Umbilical cord (tissue), 2 donors: ENCODE measurements at places on chromosomes 3 and 15.
A peak's percentile ranks its signal among the peaks of the same experiment; 100 is the strongest.

- no peak for DNase-seq
Observed at GRCh38 chr3:168124291-168124690, 28.6 kb upstream of the GOLIM4 start.

GRCh38 chr3:181752202-181752671, 40.5 kb downstream of the SOX2 start:
- no peak for DNase-seq

GRCh38 chr15:43749690-43750345, 3.6 kb downstream of the PDIA3 start:
- DNase-seq = no peak

DNA sequence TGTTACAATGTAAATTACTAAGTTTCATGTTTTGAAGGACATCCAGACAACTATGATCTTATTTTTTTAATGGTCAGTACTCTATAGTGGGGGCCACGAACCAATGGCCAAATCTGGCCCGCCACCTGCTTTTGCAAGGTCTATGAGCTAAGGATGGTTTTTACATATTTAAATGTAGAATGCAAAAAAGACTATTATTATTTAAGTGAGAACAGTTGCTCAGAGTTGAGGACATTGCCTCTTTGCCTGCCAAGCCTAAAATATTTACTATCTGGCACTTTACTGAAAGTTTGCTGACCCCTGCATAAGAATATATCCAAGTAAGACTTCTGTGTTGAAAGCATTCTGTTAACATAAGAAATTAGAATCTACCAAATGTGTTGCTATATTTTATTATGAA, 163.7 kb upstream of the MDFIC2 start:
- no peak for DNase-seq

DNA sequence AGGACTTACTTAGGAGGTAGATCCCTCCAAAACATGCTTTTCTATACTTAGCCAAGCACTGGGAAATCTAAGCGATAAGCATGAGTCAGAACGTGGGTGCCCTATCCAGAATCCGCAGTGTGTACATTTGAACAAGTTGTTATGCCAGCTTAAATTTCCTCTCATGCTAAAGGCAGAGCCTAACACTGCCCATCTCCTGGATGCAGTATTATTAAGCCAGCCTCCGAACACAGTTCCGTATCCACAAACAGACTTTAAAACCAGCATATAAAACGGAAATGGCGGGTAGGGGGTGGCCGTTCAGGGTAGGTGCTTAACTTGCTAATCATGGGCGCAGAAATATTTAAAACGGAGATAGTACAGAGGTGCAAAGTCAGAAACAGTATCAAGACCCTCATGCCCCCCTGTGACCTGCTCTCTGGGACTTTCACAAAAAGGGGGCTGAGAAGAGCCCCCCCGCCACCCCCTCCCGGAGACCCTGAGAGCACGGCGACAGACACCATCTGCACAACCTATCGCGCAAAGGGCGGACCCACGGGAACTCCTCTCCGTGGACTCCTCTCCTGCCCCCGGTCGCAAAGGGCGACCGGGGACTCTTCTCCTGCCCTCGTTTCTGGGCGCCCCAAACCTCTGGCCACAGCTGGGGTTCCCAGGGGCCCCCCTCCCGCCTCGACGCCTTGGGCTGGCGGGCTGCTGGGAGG, 889 bp upstream of the LRRIQ4 start:
- DNase-seq = peak; percentile 92

GRCh38 chr3:120350401-120350941, 1.3 kb upstream of the LRRC58 start:
- peak; percentile 67 for DNase-seq

DNA sequence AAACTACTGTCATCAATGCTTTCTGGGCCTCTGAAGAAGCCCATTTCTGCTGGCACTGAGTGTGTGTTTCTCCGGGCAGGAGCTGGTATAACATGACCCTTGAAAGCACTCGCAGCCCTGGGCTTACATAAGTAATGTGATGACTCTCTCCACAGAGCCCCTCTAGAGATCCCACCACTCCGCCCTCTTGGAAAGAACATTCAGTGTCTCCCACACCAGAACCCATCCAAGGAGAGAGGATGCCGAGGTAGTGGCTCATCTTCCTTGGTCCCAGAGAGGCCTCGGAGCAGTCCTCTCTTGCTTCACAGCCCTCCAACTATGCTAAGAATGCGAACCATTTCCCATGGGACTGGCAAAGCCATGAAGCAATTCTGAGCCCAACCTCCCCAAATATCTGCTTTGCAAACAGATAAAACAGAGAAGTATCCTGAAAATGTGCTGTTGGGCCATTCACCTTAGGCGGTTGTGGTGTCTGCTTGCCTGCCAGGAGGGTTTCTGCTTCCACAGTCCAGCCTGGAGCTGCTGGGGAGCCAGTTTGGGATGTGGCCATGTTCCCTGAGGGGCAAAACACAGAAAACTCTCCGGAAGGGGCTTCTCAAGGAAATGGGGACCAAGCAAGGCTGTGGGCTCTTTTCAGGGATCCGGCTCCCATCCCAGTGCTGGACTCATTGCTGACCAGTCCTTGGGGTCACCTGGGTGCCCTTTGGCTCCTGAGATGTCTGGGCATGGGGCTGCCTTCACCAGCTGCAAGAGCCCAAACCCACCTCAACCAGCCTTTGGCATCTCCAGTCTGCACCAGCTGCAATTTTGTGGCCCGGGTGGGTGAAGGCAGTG, 47.3 kb downstream of the AMOTL2 start:
- peak; percentile 94 for DNase-seq

DNA sequence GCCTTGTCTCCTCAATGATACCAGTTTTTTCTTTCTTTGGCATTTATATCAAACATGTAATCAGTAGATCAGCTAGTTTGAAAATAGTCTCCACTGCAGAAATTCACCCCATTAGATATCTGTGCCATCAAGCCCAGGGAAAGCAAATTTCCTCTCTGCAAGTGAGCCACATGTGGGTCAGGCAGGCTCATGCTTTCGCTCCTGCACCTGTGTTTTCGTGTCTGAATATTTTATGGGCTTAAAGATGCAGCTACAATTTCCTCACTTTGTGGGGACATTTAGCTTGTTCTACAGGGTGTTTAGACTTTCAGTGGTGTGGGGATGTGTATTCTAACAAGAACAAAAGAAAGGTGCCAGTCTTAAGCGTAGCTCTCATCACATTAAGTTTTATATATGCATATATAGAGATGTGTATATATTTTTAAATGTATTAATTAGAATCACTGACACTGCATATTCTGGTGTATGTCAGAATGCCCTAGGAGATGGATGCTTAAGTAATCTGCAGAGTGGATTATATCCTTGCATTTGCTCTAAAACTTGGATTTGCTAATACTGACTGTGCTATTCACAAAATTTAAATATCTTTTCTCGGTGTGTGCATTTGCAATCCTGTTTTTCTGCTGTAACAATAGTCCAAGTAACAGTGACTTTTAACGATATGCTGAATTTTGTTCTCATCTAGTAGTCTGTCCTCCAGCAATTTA, 372.6 kb downstream of the PTPRG start:
- DNase-seq = no peak

- peak; percentile 24 for DNase-seq
Observed at GRCh38 chr3:194485881-194486539, 792 bp downstream of the ATP13A3 start.

DNA sequence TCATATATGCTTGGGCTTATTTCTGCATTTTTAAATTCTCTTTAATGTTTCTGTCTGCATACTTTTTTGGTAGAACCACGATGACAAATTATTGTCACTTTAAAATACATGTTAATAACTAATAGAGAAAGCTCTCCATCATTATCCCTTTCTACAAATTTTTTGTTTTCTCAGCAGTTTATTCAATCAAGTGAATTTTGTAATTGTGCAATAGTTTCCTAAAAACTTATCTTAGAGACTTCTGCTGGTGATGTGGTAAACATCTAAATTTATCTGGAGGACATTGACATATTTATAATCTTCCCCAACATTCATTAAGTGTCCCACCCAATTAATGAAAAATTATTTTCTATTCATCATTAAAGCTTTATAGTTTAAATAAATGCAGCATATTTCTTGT, 215.3 kb downstream of the MEX3B start:
- DNase-seq = no peak

DNA sequence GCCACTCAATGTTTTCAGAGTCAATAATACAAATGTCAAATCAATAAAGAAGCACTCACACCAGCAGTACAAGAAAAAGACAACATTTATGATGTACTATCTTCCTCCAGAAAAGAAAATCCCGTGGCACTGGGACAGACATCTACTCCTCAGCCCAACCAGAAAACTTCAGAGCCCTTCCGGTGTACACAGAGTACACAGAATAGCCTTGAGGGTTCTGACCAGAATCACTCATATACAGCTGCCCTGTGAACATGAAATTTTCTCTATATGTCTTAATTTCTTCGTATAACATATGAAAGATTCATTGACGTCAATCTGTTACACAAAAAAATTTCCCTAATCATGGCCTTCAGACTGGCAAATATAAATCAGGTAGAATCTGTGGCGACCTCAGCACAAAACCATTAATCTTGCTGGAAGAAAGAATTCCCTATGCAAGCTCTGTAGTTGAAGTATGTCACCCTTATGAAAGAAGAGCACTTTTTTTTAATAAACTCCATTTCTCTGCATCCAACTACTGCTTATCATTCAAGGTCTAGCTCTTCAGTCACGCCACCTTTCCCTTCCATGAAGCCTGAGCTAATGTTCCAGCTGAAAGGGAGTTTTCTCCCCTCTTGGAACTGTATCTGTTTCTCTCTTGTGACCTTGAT, 53.8 kb upstream of the PLAAT1 start:
- DNase-seq = no peak

DNA sequence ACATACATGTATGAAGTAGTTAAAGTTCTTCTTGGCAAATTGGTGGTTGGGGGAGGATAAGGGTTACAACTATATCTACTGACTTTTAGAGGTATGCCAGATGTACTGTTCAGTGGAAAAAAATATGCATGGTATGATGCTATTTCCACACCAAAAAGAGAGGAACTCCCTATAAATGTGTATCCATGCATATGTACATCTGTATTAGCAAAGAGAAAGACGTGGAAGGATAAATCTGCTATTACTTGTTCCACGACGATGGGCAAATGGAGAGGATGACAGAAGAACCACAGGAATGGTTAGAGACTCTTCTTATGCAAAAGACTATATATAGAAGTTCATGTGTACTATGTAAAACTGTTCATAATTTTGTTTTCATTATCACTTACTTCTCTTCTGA, 197.6 kb downstream of the RORA start:
- no peak for DNase-seq

DNA sequence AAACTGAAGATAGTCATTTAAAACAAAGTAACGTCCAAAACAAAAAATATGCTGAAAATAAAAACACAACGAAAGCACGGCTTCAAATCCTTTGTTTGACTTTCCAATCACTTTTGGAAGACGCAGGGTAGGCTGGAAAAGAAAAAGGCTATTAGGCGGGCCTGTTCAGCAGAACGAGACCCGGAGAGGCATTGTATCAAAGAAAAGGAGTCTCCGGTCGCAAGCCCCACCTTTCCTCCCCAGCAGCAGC, 691 bp downstream of the SENP7 start:
- no peak for DNase-seq

- no peak for DNase-seq
Observed at GRCh38 chr3:27040674-27041073, 328.5 kb downstream of the NEK10 start.

DNA sequence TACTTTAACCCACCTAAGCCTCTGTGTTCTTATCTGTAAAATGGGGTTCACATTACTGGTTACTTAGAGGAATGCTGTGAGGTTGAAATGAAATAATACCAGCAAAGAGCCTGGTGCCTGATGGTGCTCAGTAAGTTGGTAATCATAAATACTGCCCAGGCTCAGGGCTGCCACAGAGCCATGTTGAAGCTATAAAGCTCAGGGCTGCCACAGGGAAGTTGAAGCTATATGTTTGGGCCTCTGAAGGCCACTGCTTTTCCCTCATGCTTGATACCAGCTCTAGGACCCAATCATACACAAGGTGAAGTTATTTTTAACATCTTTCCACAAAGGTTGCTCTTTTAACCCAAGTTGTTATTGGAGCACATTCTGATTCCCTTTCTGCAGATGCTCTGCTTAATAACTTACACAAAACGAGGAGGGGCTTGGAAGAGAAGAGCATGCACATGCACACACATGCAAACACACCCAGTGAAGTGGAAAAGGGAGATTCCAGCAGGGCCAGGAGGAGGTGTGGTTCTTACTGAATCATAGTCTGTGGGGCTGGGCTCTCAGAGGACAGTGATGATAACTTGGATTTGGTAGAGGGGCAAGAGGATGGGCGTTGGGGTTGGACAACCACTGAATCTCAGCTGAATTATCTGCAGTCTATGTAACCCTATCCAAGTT, 17.4 kb downstream of the PARP14 start:
- DNase-seq = peak; percentile 6

- no peak for DNase-seq
Observed at GRCh38 chr15:38053205-38053604, 118.8 kb downstream of the TMCO5A start.

GRCh38 chr15:46660096-46660842, 1025.4 kb downstream of the SQOR start:
- no peak for DNase-seq

DNA sequence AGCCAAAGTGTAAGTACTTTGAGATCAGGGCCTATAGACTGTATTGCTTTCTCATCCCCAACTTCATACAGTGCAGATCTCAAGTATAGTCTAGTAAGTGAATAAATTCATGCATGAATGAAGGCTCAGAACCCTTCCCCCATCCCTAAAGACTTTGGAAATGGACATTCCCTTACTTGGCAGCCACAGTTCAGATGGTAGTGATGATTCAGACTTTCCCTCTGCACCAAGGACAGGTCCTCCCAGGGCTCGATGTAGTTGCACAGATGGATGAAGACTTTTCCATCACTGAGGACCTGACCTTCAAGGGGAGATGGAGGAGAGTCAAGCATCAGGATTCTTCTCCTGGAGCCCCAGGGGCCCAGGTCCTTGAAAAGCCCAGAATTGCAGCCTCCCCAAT, 4.6 kb downstream of the TIMP4 start:
- no peak for DNase-seq

- DNase-seq = no peak
Observed at GRCh38 chr3:9192248-9193025, 57.0 kb downstream of the SRGAP3 start.

GRCh38 chr3:122918576-122919290, 108.8 kb downstream of the SEMA5B start:
- peak; percentile 35 for DNase-seq

DNA sequence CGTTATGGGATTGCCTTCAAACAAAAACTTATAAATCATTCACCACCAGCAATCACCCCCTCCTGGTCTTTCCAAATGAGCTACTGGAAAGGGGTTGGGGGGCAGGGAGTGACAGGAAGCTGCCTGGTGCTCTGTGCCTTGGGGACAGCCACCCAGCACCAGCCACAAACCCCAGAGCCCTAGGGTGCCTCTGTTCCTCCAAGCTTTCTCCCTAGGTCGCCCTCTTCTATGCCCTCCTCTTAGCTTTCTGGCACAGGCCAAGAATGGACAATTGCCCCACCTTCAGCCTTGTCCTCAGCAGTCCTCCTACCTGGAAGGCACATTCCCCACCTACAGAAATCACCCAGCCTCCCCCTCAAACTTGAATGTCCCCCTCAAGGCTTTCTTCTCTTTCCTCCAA, 3.3 kb downstream of the OXTR start:
- no peak for DNase-seq

GRCh38 chr3:26915208-26915607, 292.6 kb downstream of the LRRC3B start:
- no peak for DNase-seq
